ENCODE measurements at places on chromosomes 2 and 18. TPM values are rescaled to one million over a fixed set of nuclear protein-coding genes. Genes with fewer than 3 reads are reported as not detected.

ITGA6 gene
- 46.5 TPM for total RNA-seq

AFF3 gene
- total RNA-seq, result 99.5 TPM

BCL2 gene
- 39.0 TPM for total RNA-seq

GRCh38 chr18:56389190-56389589 is 249.2 kb downstream of the TXNL1 start:
- no peak for DNase-seq

DNA sequence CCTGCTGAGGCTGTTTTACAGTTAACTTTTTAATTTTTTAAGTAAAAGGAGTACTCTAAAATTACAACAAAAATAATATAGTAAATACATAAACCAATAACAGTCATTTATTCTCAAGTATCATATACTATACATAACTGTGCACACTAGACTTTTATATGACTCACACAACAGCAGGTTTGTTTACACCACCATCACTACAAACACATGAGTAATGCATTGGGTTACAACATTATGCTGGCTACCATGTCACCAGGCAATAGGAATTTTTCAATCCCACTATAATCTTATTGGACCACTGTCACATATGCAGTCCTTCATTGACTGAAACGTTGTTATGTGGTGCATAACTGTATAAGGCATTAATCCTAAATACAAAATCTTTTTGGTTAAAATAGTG is 42.5 kb downstream of the RASGRP3 start:
- DNase-seq, result peak; percentile 37

DNA sequence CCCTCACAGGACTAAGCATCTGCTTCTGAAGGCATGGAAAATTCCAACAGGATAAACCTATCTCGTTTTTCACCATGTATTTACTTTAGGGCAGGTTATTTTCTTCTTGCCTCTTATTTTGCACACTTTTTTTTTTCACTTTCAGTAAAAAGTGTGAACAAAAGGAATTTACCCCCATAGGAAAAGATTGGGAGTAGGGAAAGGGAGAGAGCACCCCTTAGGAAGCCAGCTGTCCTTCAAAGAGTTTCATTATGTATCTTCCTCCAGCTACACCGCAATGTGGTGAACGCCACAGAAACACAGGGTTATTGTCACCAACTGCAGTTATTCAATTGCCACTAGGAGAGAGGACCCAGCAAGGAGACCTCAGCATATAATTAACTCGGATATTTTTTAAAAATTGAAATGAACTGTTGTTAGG is 286.2 kb upstream of the VRK2 start:
- DNase-seq, result no peak

- no peak for DNase-seq
These were observed 542.1 kb upstream of the SYT4 start for GRCh38 chr18:43819397-43819796.
